B cell (primary cell): ENCODE measurements at places on chromosomes 1 and 21.

DNA sequence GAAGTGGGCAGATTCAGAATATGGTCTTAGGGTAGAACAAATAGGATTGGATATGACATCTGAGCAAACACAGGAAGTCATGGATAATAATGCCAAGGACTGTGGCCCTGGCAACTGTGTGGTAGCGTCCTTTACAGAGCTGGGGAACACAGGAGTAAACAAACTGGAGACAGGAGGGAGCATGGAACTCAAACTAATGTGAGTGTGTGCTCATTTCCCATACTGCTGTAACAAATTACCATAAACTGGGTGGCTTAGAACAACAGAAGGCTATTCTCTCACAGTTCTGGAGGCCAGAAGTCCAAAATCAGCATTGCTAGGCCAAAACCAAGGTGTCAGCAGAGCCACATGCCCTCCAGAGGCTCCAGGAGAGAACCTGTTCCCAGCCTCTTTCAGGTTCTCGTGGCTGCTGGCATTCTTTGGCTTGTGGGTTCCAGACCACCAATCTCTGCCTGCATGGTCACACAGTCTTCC is 106.4 kb downstream of the TGFBR3 start:
- DNase-seq, result no peak

- no peak for DNase-seq
Observed at GRCh38 chr1:19232524-19232846, 18.8 kb downstream of the EMC1 start.

DNA sequence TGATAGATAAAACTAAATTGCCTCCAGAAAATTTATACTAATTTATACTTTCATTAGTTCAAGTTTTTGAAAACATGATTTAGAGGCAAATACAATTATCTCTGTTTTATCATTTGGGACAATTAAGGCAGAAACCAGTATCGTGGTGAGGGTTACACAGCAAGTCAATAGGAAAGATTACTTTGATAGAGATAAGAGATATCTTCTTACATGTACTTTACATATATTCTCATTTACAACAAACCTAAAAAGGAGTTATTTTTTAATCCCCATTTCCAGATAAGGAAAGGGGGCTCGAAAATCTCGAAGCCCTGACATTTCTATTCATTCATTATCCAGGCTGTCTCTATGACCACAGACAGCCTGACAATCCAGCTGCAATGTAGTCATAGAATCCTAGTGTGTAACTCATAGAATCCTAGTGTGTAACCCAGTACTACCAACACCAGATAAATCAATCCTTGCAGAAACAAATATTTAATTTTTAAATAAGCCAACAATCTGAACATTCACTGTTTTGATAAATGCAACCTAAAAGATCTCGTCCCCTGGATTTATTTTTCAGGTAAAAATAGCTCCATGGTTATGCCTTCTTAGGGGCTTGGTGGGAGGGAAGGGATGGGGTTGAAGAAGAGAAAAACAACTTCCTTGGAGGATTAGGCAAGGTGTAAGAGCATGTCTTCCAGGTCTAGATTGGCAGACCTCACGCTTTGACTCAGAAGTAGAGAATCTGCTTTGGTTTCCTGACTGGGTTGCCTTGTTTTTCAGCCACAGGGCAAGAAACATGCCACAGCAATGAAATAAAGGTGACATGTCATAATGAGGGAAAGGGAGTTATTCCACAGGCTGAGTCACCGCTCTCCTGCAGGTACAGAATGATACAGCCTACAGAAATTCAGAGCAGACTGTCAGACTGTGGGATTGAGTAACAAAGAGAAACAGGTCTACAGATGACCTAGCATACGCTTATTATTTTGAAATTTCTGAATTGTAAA is 45.6 kb downstream of the IRF2BP2 start:
- DNase-seq, result no peak

- DNase-seq, result no peak
Observed at GRCh38 chr1:58929671-58930325, 146.0 kb upstream of the JUN start.

- peak; percentile 36 for DNase-seq
Observed at GRCh38 chr1:119674835-119675289, 26.8 kb upstream of the ZNF697 start.
